ENCODE measurements at places on chromosomes 1 and 21.

- DNase-seq, result no peak
These were observed 40.8 kb upstream of the A3GALT2 start for GRCh38 chr1:33361532-33362235.

GRCh38 chr1:160640359-160641123, 6.3 kb downstream of the SLAMF1 start:
- DNase-seq, result peak; percentile 32

DNA sequence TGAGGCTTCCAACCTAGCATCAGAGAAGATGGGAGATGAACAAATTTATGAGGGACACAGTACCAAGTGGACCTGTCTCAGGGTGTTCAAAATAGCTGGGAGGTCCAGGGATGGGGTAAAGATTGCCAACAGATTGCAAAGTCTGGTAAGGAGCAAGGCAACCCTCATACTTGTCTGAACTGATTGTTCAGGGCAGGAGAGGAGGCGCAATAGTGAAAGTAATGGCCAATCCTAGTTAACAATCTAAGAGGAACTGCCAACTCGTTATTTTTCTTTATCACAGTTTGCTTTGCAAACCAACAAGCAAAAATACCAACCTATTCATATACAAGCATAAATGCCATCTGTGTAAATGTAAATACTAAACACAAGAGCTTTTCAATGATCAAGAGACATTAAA, 78.4 kb upstream of the S1PR1 start:
- DNase-seq, result no peak

DNA sequence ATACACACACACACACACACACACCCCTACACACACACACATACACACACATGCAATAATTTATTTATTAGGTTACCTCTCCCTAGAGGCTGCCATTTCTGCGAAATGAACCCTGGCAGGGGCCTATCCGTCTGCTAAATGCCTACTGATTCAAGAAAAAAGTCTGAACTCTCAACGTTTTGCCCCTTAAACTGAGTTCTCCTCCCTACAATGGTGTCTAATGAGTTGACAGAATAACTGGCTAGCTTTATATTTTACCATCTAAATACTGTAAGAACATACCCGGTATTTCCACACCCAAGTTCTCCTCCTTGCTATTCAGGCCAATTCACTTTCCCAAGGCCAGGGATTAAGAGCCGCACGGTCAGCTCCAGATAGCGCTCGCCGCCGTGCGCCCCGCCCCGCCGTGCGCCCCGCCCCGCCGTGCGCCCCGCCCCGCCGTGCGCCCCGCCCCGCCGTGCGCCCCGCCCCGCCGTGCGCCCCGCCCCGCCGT, 339 bp upstream of the RNPC3 start:
- DNase-seq, result no peak

DNA sequence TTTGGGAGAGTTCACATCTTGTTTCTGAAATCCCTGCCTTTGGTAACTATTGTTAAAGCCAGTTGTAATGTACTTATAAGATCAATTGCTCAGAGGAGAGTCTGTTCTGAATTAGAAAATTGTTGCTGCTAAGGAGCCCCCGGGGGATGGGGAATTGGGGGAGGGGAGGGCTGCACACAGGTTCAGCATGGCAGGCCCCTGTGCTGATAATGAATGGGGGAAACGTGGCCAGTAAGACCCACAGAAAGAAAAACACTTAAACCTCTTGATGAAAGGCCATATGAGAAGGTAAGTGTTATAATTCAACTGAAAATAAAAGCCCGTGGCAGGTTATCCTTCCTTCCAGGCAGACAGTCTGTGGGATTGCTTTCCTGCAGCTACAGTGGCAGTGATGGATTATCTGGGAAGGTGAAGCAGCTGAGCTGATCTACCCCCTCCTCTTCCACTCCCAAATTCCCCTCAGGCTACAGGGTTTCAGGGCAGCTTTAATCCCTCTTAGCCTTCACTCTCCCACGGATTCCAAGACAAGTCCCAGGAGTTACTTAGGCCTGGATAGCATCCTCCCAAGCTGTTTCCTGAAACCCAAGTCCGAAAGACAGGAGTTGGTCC, 398.8 kb downstream of the TBX15 start:
- no peak for DNase-seq

GRCh38 chr1:221761354-221762002, 19.6 kb upstream of the DUSP10 start:
- DNase-seq, result no peak

DNA sequence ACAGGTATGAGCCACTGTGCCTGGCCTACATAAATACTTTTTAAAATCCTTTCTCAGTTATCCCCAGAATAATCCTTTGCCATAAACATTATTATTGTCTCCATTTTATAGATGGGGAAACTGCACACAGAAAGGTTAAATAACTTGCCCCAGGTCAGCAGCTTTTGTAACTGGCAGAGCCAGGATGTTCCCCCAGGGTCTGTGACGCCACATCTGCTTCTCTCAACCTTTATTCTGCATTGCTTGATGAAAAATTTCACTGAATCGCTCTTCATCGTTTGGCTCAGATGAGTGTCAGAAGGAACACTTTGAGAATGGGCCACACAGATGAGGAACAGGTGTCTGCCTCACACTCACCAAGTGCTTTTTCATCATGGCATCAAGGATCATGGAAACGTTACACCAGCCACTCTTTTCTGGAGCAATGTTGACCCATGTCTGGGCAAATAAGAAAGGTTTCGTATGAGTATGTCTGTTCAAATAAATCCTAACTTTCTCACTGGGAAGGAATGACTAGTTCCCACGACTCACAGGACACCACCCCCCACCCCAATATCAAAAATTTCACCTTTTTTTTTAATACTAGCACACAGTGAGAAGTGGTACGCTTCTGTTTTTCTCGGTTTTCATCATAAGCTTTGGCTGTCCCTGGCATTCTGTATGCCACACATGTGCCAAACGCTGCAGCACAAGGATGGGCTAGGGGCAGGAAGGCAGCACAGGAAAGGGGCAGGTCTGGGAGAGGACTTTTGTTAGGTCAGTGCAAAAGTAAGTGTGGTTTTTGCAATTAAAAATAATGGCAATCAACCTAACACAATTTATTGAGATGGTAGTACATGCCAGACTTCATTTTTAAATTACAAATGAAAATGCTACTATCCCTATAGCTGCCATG, 9.0 kb upstream of the PTGFRN start:
- DNase-seq, result no peak

DNA sequence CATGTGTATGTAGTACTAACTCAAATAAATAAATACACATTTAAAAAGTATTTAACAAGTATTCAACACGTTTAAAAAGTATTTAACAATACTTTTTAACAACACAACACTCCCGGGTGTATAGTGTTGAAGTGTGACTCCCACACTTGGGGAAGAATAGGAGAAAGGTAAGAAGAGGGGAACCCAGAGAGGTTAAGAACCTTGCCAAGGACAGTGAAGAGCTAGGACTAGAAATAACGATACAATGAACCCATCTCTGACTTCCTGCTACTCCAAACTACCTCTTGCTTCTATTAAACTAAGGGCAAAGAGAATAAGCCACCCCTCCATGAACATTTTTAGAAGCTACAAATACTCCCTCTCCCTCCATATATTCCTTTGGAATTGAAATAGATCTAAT, 1.7 kb upstream of the GFI1 start:
- DNase-seq, result no peak

- DNase-seq, result no peak
These were observed 35.4 kb downstream of the CXADR start for GRCh38 chr21:17548262-17548661.

DNA sequence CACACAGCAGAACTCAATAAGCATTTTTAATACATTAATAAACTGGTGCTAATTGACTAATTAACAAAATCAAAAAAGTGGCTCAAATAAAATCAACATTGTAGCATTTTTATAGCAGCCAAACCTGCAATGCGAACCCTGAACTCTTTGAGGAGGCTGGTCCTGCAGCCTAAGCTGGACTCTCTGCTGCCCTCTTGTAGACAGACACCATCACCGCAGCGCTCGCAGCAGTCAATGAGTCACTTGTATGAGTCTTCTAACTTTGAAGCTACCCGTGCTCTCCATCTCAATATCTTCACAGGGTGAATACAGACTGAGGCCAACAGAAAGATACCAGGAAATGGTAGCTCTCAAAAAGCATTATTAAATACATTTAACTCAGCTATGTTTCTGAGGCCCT, 9.7 kb upstream of the KRTAP7-1 start:
- DNase-seq, result peak; percentile 21

DNA sequence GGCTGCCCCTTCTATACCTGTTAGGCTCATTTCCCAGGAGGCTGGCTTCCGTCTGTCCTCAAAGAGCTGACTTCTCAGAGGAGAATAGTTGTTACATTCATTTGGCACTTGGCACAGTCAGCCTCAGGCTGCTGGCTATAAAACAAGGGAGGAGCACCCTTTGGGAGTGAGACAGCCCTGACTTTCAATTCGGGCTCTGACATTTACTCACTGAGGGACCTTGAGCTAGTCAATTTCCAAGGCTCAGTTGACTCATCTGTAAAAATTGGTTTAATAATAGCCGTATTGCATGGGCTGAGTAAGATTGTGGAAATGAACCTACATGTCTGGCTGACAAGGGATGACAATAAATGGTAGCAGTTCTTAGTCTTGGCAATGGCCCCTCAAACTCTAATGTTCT, 13.7 kb downstream of the ALX3 start:
- no peak for DNase-seq

DNA sequence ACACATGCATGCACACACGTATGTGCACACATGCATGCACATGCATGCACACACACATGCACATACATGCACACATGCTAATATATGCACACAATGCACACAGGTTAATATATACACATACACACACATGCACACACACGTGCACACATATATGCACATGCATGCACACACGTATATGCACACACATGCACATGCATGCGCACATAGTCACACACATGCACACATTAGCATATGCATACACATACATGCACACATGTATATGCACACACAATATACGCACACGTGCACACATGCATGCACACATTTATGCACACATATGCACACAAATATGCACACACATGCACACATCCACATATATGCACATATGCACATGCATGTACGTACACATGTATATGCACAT, 506.8 kb downstream of the MATN1 start:
- DNase-seq, result no peak

- no peak for DNase-seq
These were observed 95.3 kb downstream of the PDE9A start for GRCh38 chr21:42748620-42749176.

DNA sequence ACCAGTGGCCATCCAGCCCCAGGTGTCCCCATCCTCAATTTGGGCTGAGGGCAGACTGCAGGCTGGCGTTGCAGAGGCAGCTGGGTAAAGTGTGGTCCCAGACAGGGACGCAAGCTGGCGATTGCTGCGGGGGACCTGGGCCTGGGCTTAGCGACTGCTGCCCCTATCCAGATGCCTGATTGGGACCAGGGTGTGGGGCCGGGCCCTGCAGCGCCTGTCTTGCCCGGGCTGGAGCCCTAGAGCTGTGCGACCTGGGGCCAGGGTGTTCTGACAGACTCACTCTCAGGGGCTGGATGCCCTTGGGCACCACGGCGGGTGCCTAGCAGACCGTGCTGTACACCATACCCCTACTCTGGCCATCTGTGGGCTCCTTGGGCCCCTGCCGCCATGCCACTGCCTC, 16.2 kb upstream of the FAAP20 start:
- no peak for DNase-seq

GRCh38 chr1:58848818-58849411, 65.1 kb upstream of the JUN start:
- DNase-seq, result no peak

- no peak for DNase-seq
These were observed 2.9 kb downstream of the PADI3 start for GRCh38 chr1:17251701-17252376.

DNA sequence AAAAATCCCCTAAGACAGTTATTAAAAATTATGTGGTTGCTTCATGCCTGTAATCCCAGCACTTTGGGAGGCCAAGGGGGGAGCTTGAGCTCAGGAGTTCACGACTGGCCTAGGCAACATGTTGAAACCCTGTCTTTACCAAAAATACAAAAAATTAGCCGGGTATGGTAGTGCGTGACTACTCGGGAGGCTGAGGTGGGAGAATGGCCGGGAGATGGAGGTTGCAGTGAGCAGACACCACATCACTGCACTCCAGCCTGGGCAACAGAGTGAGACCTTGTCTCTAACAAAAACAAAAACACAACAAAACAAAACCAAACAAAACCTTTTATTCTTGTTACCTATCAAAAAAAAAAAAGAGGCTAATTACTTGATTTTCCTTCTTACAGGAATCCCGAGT, 2.1 kb downstream of the ELK4 start:
- DNase-seq, result no peak

GRCh38 chr1:18751425-18751824, 108.0 kb downstream of the TAS1R2 start:
- no peak for DNase-seq

GRCh38 chr21:15054606-15055239, 10.1 kb downstream of the NRIP1 start:
- DNase-seq, result no peak

- DNase-seq, result no peak
These were observed 101.7 kb upstream of the PRMT6 start for GRCh38 chr1:106954661-106955229.

DNA sequence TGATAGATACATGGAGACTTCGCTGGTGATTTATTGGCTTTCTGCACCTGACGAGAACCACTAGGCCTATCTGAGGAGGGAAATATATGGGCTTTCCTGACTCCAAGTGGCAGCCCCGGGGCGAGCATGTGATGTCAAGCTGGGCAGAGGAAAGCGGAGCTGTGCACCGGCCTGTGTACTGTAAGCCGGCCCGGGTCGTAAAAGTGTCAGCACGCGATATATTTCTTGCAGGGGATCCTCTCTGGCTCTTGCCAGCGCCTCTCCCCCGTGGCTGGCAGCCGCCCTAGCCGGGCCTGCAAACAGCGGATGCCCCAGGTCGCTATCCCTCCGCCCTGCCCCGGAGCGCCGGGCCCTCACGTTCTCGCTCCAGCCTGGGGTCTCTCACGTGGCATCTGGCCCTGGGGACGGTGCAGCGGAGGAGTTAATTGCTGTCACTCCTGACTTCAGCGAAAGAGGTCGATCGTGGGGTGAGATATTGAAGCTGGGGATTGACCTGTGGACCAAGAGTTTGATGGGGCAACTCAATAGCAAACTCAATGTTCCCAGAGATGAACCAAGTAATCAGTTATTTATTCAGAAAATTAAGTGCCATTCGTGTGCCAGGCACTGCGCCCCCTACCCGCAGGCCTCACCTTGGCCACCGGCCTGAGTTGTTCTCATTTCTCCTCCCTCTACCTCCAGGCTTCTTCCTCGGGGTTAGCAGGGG, 41.0 kb upstream of the HAO2 start:
- DNase-seq, result no peak

GRCh38 chr1:146039844-146040194, 18.3 kb upstream of the HJV start:
- DNase-seq, result no peak

DNA sequence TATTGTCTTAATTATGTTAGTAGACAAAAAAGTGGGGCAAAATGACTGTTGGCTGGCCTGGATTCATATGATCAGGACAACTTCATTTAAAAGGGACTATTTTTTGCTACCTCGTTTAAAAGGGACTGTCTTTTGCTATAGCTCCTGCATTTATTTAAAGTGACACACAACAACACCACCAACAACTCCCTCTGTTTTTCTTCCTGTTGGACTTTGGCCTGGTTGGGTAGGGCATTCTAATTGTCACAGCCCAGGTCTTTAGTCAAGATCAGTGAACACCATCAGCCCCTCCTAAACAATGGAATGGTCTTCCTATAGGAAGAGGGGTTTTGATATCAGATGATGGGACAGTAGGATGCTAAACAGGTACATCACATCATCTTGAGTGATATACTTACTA, 241.8 kb downstream of the GPR52 start:
- no peak for DNase-seq

All from stimulated activated CD4-positive, alpha-beta T cell treated with anti-CD3 and anti-CD28 coated beads, Interleukin-4, amount 100 ng/mL, for 4 hours (primary cell).